ENCODE measurements at places on chromosomes 7 and 10. TPM values are rescaled to one million over a fixed set of nuclear protein-coding genes. Genes with fewer than 3 reads are reported as not detected.

OSBPL3 gene
- polyA plus RNA-seq = 26.5 TPM

NOM1 gene
- 9.5 TPM for polyA plus RNA-seq

OPN1SW gene
- polyA plus RNA-seq = not detected

DNA sequence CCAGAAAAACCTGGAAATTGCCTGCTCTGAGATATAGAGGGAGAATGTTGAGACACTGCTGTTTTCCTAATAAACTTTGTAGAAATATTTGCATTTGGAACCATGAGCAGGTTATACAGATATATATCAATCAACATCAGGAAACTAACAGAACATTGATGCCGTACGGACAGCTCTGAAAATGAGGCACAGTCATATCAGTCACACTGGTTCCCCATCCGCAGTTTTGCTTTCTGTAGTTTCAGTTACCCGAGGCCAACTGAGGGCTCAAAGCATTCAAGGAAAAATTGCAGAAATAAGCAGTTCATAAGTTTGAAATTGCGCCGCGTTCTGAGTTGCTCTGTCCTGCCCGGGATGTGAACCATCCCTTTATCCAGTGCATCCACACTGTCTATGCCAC is 137.9 kb downstream of the KLF6 start:
- no peak for DNase-seq

- DNase-seq = no peak
Observed at GRCh38 chr10:130560116-130560515, 423.9 kb downstream of the GLRX3 start.

DNA sequence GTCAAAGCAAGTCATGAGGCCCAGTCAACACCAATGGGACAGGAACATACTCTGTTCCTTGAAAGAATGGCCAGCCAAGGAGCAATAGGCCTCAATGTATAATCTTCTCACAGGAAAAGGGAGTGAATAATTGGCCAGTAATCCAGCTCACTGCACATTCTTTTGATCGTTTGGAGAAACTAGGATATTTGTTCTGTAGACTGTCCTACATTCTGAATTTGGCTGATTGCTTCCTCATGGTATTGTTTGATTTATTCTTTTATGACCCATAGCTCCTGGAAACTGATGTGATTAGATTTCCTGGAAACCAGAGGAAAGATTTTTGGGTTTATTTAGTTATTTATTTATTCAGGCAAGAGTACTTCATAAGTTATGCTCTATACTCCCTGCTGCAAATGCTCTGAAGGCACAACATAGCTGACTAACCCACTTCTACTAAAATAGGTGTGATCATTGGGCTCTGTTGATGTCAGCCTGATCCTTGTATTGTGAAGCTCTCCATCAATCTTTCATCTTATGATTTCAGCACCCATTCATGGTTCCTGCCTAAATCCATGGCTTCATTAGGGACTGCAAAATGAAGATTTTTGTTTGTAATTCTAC is 745.2 kb downstream of the SUGCT start:
- DNase-seq = no peak

GRCh38 chr7:11910253-11910652 is 78.3 kb upstream of the THSD7A start:
- no peak for DNase-seq

DNA sequence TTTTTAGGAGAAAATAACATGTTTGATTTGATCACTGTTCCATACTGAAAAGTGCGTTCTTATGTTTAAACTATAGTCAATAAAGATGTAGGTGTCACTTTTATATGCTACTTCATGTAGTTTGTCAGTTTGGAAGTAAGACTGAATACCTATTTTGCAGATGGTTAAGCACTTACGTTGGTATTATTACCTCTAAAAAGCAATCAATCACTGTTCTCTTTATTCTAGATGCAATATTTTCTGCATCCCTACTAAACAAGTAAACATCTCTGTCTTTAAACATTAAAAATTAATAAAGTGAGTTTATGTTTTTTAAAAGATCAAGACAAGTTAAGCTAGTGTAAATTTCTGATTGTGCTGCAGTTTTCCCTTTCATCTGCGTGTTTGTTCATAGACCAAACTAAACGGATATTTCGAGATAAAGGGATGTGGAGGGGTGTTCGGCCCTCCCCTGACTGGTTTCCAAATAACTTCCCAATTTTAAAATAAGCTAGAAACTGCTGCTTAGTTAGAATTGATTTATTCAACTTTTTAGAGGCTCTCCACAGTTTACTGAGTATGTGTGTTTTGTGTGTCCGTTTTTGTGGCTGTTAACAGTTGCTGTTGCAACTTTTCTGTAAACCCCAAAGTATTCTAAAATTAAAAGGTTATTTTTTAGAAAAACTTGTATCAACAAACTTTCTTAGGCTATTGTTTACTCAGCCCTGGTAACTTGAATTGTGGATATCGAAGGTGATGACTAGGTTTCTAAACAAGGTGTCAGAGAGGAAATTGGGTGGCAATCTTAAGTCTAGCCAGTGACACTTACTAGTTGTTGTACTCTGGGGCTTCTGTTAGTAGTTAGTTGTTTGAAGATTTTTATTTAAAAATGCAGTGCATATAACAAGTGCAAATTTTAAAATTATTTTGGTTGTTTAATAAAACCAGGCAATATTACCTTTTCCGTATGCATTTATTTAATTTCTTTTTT is 974 bp downstream of the KIF11 start:
- DNase-seq = no peak
